Activated naive CD4-positive, alpha-beta T cell treated with anti-CD3 and anti-CD28 coated beads for 36 hours (primary cell): ENCODE measurements at places on chromosomes 6 and 20. TPM values are rescaled to one million over a fixed set of nuclear protein-coding genes. Genes with fewer than 3 reads are reported as not detected.

DNA sequence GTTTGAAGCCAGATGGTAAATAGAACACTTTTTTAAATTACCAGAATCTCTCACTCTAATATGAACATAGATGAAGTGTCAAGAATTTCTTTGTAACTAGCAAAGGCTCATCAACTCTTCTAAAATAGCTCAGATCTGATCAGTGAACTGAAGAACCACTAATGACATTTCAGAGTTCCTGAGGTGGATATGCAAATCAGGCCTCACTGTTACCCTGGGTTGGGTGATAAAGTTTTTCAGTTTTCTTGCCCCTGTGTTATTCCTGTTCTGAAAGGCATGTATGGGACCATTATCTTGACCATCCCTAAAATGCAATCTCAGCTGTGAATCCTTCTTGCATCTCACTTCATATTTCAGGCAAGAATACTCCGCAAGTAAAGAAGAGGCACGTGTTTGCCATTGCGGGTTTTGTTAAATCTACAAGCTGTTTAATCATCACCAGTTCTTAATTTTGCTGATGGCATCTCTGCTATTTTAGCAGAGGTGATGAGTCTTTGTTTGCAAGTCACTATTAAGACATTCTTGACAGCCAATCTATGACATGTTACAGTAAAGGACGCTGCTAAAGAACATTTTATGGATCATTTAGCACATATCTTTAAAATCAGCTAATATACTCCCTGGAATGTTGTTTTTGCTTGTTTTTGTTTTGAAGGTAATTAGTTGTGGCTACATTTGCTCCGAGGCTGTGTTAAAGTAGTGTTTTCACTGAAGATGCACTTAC, 47.9 kb downstream of the KHDC1L start:
- no peaks in the 10 kb centered on the region for H3K27me3 ChIP-seq
- peaks cover 4% of the 10 kb centered on the region for H3K4me1 ChIP-seq

DNA sequence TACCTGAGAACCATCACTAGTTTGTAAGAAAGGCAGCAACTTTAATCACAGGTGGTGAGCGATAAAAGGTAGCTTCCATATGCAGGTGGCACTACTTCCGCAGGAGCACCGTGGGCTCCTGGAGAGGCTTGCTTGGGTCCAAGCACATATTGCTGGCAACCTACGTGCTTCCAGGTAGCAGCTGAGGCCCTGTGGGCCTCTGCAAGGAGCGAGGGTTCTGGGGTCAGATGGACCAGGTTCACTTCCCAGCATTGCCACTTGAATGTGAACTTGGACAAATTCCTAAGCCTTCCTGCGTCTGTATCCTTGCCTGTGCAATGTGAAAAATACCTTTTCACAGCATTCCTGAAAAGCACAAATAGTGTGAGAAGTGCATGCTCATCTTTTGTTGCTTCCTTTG, 31.0 kb downstream of the TXNDC5 start:
- DNase-seq = no peak
- peaks cover 38% of the 10 kb centered on the region for H3K36me3 ChIP-seq
- H3K4me3 ChIP-seq = no peak overlapping the region

- H3K27ac ChIP-seq = no peak overlapping the region
- no peaks in the 10 kb centered on the region for H3K36me3 ChIP-seq
- H3K4me1 ChIP-seq = no peaks in the 10 kb centered on the region
- no peaks in the 10 kb centered on the region for H3K27me3 ChIP-seq
- no peak overlapping the region for H3K4me3 ChIP-seq
These were observed 154.2 kb downstream of the ZFP64 start for GRCh38 chr20:52037370-52037769.

- no peaks in the 10 kb centered on the region for H3K36me3 ChIP-seq
- peak overlapping the region; percentile 100 for H3K27ac ChIP-seq
- H3K27me3 ChIP-seq = no peaks in the 10 kb centered on the region
These were observed 37.1 kb downstream of the TNFAIP3 start for GRCh38 chr6:137903933-137904821.

GRCh38 chr6:19309661-19310060, 527.5 kb upstream of the ID4 start:
- no peak overlapping the region for H3K27ac ChIP-seq
- no peaks in the 10 kb centered on the region for H3K4me1 ChIP-seq
- no peaks in the 10 kb centered on the region for H3K36me3 ChIP-seq
- DNase-seq = no peak

- no peak overlapping the region for H3K27ac ChIP-seq
- DNase-seq = no peak
- no peaks in the 10 kb centered on the region for H3K27me3 ChIP-seq
These were observed 20.3 kb downstream of the SCAND1 start for GRCh38 chr20:35934050-35934449.

- peak; percentile 57 for DNase-seq
- no peaks in the 10 kb centered on the region for H3K27me3 ChIP-seq
- H3K4me1 ChIP-seq = peaks cover 19% of the 10 kb centered on the region
- H3K36me3 ChIP-seq = no peaks in the 10 kb centered on the region
- peak overlapping the region; percentile 77 for H3K27ac ChIP-seq
These were observed 106.4 kb upstream of the TAB2 start for GRCh38 chr6:149211046-149211571.

DNA sequence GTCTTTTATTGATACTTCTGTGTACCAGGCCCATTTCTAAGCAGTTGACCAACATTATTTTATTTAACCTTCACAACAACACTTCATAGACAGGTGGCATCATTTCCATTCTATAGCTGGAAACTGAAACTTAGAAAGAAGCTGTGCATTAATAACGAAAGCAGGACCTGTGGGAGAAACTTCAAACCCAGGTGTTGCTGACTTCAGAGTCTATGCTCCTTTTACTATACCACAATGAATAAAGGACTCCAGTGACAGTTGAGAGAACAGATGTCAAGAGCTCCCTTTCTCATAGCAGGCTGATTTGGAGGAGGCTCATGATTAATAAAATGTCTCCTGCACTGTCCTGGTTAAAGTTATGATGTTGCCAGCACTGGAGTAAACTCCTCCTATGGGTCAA, 56.6 kb upstream of the POU3F2 start:
- DNase-seq = no peak
- H3K4me3 ChIP-seq = no peak overlapping the region
- H3K4me1 ChIP-seq = no peaks in the 10 kb centered on the region
- no peaks in the 10 kb centered on the region for H3K36me3 ChIP-seq
- no peak overlapping the region for H3K27ac ChIP-seq
- H3K27me3 ChIP-seq = peaks cover 35% of the 10 kb centered on the region

DNA sequence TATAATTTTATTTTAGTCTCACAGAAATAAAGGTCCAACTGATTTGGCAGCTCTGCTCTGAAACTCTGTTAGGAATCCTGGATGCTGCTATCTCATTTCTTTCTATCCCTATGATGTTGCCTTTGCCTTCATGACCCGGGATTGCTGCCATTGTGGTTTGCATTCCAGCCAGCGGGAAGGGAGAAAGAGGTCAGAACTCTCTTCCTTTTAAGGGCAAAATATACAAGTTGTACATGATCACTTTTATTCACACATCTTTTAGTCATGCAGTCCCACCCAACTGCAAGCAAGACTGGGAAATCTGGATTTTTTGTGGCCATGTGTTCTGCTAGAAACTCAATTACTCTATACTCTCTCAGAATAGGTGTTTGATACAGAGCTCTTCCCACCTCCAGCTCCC, 263.1 kb upstream of the ZFP64 start:
- H3K4me1 ChIP-seq = peaks cover 3% of the 10 kb centered on the region
- DNase-seq = no peak
- H3K27ac ChIP-seq = no peak overlapping the region
- no peaks in the 10 kb centered on the region for H3K27me3 ChIP-seq
- no peaks in the 10 kb centered on the region for H3K36me3 ChIP-seq
- H3K4me3 ChIP-seq = no peak overlapping the region

DNA sequence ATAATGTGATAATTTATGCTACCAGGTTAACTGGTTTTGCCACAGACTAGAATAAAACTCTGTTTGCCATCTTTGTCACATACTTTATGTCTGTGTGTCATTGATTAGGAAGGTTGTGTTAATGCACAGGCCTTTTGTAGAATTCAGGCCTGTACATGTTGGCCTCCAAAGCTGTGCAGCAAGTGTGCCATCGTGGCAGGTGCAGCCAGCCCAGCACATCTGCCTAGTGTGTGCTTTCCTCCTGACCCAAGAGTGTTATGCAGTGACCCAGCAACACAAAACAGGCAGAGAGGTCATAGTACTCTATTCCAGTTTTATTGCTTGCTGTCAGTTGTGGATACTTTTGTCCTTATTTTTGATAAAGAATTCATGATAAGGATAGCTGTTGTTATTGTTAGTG, 3.7 kb downstream of the MAP3K4 start:
- no peak overlapping the region for H3K27ac ChIP-seq
- H3K27me3 ChIP-seq = no peaks in the 10 kb centered on the region
- DNase-seq = no peak
- H3K36me3 ChIP-seq = peaks cover 8% of the 10 kb centered on the region
- H3K4me1 ChIP-seq = peaks cover 43% of the 10 kb centered on the region
- no peak overlapping the region for H3K4me3 ChIP-seq

DNA sequence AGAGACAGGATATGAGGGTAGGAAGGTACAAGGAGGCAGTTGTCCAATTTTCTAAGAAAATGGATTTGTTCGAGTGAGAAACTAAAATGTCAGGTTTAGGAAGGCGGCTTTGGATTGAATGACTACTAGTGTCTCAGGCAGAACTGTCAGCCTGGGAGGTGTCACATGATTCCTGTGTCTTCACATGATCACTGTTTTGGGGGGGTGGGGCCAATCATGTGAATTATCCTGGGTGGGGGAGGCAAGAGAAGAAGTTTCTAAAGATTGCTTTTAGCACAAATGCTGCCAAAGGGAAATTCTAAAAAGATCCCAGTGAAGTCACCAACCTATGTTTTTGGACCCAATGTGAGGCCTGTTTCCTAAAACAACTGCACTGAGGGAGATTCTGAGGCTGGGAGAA, 2.3 kb downstream of the SIRPA start:
- H3K27me3 ChIP-seq = peaks cover 38% of the 10 kb centered on the region
- DNase-seq = no peak
- H3K4me3 ChIP-seq = no peak overlapping the region
- H3K27ac ChIP-seq = no peak overlapping the region
- no peaks in the 10 kb centered on the region for H3K4me1 ChIP-seq
- H3K36me3 ChIP-seq = no peaks in the 10 kb centered on the region

DNA sequence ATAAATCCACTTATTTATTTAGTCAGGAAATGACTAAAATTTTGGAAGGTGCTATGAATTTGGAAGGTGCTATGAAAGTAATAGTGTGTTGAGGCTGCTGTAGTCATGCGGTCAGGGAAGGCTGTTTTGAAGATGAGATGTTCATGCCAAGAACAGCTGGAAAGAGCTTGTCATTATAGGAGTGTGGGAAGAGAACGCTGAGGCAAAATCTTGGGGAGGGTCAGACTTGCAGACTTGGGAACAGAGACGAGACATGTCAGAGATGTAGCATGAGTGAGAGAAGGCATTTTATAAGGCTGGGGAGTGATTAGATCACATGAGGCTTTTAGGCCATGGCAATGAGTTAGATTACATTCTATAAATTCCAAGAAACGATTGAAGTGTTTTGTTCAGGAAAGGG, 124.0 kb upstream of the B3GAT2 start:
- no peak overlapping the region for H3K27ac ChIP-seq
- no peaks in the 10 kb centered on the region for H3K4me1 ChIP-seq
- no peak for DNase-seq
- H3K4me3 ChIP-seq = no peak overlapping the region
- H3K27me3 ChIP-seq = no peaks in the 10 kb centered on the region

GRCh38 chr6:13425943-13426931, 61.2 kb downstream of the GFOD1 start:
- peaks cover 54% of the 10 kb centered on the region for H3K4me1 ChIP-seq
- peak; percentile 22 for DNase-seq
- no peak overlapping the region for H3K27ac ChIP-seq
- H3K4me3 ChIP-seq = no peak overlapping the region
- no peaks in the 10 kb centered on the region for H3K27me3 ChIP-seq

DNA sequence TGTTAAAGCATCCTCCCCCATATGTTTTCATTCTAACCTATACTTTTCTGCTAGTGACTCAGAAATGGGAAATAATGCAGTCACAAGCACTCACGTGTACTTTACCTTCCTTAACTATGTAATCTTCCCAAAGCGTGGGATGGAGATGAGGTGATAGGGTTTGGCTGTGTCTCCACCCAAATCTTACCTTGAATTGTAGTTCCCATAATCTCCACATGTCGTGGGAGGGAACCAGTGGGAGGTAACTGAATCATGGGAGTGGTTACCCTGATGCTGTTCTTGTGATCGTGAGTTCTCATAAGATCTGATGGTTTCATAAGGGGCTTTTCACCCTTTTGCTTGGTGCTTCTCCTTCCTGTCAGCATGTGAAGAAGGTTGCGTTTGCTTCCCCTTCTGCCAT, 35.4 kb downstream of the AGPAT4 start:
- peaks cover 16% of the 10 kb centered on the region for H3K4me1 ChIP-seq
- H3K4me3 ChIP-seq = no peak overlapping the region
- no peak overlapping the region for H3K27ac ChIP-seq
- DNase-seq = no peak
- H3K36me3 ChIP-seq = peaks cover 5% of the 10 kb centered on the region
- H3K27me3 ChIP-seq = no peaks in the 10 kb centered on the region

- H3K27me3 ChIP-seq = peaks cover 25% of the 10 kb centered on the region
- no peak overlapping the region for H3K27ac ChIP-seq
- DNase-seq = no peak
- H3K4me3 ChIP-seq = no peak overlapping the region
- H3K4me1 ChIP-seq = no peaks in the 10 kb centered on the region
These were observed 82.1 kb downstream of the BFSP1 start for GRCh38 chr20:17449031-17449430.

GRCh38 chr6:21061892-21062291, 527.6 kb downstream of the CDKAL1 start:
- no peak overlapping the region for H3K27ac ChIP-seq
- no peaks in the 10 kb centered on the region for H3K27me3 ChIP-seq
- no peak overlapping the region for H3K4me3 ChIP-seq
- DNase-seq = no peak

GRCh38 chr6:8207869-8208191, 105.5 kb upstream of the EEF1E1 start:
- no peak overlapping the region for H3K4me3 ChIP-seq
- no peaks in the 10 kb centered on the region for H3K4me1 ChIP-seq
- H3K27ac ChIP-seq = no peak overlapping the region
- DNase-seq = no peak
- H3K27me3 ChIP-seq = peaks cover 8% of the 10 kb centered on the region
- H3K36me3 ChIP-seq = no peaks in the 10 kb centered on the region

- H3K27ac ChIP-seq = peak within 1 kb of the TSS; percentile 96
- DNase-seq = peak; percentile 84
- H3K4me3 ChIP-seq = peak within 1 kb of the TSS; percentile 95
These were observed at the start of gene SOD2 for GRCh38 chr6:159693128-159693893. Gene SOD2, minus strand, starts transcription at chr6:159693241. Its CDS starts 74 bp downstream, at chr6:159693167.

GRCh38 chr20:31833130-31833930, 12.1 kb downstream of the FOXS1 start:
- H3K4me1 ChIP-seq = peaks cover 3% of the 10 kb centered on the region
- DNase-seq = peak; percentile 72
- H3K27me3 ChIP-seq = no peaks in the 10 kb centered on the region
- H3K36me3 ChIP-seq = no peaks in the 10 kb centered on the region

Gene NT5DC1
- total RNA-seq = 59.7 TPM

Gene EFCAB8
- total RNA-seq = 0.57 TPM

Gene FOXF2
- total RNA-seq = not detected

Gene GABRR1
- not detected for total RNA-seq

Gene FNDC1
- total RNA-seq = not detected

Gene PNLDC1
- total RNA-seq = 0.40 TPM

Gene C2
- total RNA-seq = 1.6 TPM

Gene PLAGL1
- 10.0 TPM for total RNA-seq

Gene DLGAP4
- 13.7 TPM for total RNA-seq

Gene COL21A1
- not detected for total RNA-seq

Gene KCNB1
- total RNA-seq = not detected
